ENCODE measurements at places on chromosomes 7 and 10.

GRCh38 chr10:93768892-93769291, 11.2 kb downstream of the LGI1 start:
- no peak for DNase-seq

DNA sequence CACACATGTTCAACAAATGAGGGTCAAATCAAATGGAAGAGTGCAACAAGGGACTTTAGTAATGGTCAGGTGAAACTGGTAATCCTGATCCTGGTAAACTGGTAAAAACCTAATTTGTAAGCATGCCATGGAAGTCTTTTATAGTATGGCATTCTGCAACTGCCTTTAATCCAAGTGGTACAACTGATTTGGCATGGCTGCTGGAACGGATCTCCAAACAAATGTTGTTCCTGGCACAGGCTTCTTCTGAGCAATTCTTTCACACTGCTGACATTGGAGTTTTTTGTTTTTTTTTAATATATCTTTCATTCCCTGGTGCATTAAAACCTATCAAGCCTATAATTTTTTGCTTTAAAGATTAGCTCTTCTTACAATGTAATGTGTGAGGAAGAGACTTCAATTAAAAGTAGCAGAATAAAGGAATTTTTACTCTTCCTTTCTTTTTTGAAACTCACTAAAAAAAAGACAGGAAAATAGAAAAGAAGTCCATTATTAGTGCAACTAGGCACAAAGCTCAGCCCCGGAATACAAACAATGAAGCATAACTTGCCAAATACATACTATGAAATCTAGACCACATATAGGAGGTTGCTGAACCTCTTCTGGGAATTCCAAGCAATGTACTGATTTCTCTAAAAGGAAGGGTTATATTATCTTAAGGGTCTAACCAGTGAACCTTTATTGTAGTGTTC, 79.3 kb upstream of the OIT3 start:
- no peak for DNase-seq

- no peak for DNase-seq
Observed at GRCh38 chr7:49324040-49324439, 399.7 kb downstream of the CDC14C start.

DNA sequence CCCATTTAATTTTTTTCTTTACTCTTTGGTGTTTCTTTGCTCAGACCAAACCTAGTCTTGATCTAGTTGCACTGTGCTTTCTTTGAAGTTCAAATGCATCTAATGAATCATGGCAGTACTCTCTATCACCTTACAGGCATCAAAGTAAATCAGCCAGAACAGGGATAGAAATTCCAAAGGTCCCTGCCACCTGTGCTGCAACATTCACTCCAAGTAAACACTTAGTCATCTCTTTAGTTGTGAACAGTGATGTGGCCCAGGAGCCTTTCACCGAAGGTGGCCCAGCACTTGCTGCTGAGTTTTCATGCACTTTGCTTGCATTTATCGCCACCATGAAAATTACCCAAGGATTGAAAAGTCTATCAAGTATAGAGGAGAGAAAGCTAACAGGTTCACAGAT, 314.1 kb upstream of the ETV1 start:
- DNase-seq, result no peak
